GM12878 (cell line): ENCODE measurements at places on chromosomes 7 and 10.

GRCh38 chr10:79168210-79168609, 99.4 kb downstream of the ZMIZ1 start:
- H3K4me1 ChIP-seq = no peaks in the 10 kb centered on the region; the same call in 1 of the 2 replicates
- no peaks in the 10 kb centered on the region for H3K27me3 ChIP-seq
- H3K4me3 ChIP-seq = no peak overlapping the region
- no peak for DNase-seq
- H3K27ac ChIP-seq = no peak overlapping the region

DNA sequence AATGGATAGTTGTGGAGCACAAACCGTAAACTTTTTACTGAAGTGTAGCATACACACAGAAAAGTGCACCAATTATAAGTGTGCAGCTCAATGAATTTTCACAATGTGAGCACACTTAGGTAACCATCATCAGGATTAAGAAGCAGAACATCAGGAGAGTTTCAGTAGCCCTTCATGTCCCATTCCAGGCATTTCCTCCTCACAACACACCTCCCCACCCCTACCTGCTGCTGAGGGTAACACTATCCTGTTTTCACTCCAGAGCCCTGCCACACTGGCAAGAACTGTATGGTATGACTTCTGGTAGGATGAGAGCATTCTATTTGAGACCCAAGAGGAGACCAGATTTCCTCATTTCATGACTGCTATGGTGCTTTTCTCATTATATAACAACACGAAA, 166.5 kb downstream of the PPP1R3A start:
- no peaks in the 10 kb centered on the region for H3K27me3 ChIP-seq
- no peak overlapping the region for H3K27ac ChIP-seq
- no peak for DNase-seq

GRCh38 chr10:127952918-127953317, 46.0 kb downstream of the PTPRE start:
- H3K27ac ChIP-seq = no peak overlapping the region
- H3K4me3 ChIP-seq = no peak overlapping the region
- H3K4me1 ChIP-seq = no peaks in the 10 kb centered on the region
- H3K27me3 ChIP-seq = no peaks in the 10 kb centered on the region
- H3K36me3 ChIP-seq = no peaks in the 10 kb centered on the region
- no peak for DNase-seq

DNA sequence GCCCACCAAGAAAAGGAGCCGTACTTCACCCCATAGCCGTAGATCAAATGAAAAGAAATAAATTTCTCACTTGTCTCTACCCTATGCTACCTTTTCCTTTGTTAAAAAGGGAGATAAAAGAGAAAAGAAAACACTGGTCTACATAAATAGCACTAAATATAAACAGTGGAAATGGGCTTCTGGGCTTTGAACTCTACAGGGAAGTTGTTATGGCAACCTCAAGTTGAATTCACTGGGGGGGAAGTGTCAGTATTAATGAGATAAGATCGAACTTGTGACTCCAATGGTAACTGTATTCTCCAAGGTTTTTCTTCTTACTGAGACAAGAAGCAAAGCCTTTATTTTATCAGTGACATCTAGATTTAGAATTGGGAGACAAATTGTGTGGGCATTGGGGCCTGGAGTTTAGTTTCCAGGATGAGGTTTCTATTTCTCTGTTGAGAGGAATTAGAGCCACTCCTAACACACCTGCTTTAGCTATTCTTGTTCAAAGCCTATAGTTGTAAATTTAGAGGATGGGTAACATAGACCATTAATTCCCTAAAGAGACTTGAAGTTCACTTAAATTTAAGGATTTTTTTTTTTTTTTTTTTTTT, 604.3 kb upstream of the GALNT17 start:
- no peaks in the 10 kb centered on the region for H3K4me1 ChIP-seq
- no peaks in the 10 kb centered on the region for H3K36me3 ChIP-seq
- DNase-seq = no peak
- H3K4me3 ChIP-seq = no peak overlapping the region
- no peaks in the 10 kb centered on the region for H3K27me3 ChIP-seq

DNA sequence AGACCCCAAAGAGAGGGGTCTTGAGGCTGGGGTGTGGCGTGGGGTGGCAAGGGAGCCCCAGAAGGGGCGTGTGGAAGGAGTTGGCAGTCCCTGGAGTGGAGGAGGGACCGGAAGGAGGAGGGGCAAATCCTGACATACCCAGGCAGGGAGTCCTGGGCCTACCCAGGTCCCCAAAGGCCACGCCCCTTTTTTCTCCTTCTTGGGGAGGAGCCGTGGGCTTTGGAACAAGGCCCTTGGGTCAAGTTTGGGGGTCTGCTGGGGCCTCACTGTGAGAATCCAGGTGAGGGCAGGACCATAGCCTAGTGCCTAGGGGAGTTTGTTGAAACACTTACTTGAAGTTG, 1.2 kb upstream of the SMARCD3 start:
- DNase-seq = no peak
- H3K27ac ChIP-seq = no peak overlapping the region
- peaks cover 28% of the 10 kb centered on the region for H3K27me3 ChIP-seq
- H3K4me1 ChIP-seq = peaks cover 5% of the 10 kb centered on the region; the same call in 1 of the 2 replicates

DNA sequence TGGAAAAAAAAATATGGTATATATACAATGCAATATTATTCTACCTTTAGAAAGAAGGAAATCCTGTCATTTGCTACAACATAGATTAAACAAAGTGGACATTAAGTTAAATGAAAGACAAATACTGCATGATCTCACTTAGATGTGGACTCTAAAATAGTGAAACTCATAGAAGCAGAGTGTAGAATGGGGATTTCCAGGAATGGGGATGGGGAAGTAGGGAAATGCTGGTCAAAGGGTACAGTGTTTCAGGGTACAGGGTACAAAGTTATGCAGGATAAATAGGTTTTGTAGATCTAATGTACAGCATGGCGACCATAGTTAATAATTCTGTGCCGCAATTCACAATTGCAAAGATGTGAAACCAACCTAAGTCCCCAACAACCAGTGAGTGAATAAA, 385.5 kb downstream of the SFMBT2 start:
- no peaks in the 10 kb centered on the region for H3K27me3 ChIP-seq
- DNase-seq = no peak
- no peaks in the 10 kb centered on the region for H3K36me3 ChIP-seq
- no peak overlapping the region for H3K27ac ChIP-seq

- H3K4me3 ChIP-seq = no peak overlapping the region
- H3K27ac ChIP-seq = no peak overlapping the region
- no peak for DNase-seq
- no peaks in the 10 kb centered on the region for H3K27me3 ChIP-seq
- no peaks in the 10 kb centered on the region for H3K4me1 ChIP-seq
Observed at GRCh38 chr7:803243-803635, 29.0 kb upstream of the SUN1 start.

DNA sequence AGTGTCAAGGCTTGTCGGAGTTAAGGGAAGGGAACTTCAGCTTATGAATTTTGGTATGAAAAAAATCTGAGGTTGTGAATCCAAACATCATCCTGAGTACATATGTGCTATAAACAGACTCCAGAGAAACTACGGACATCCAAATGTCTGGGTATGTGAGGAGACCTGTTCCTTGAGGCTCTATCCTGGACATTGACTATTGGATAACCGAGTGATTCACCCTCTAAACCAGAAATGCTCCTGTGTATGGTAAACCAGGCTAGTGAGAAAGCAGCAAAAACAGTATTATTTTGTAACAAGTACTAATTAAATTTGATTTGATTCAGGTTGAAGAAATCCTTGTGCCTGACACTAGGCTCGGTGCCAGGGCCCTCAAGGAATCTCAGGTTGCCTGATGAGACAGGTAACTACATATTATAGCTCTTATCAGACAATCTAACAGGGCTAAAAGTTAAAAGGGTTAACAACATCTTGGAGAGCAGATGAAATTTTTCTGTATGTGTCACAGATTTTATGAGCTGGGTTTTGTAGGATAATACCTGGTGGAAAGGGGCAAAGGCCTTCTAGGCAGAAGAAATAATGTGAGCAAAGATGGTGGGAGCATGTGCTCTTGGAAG, 10.4 kb upstream of the STOX1 start:
- no peaks in the 10 kb centered on the region for H3K4me1 ChIP-seq
- H3K4me3 ChIP-seq = no peak overlapping the region
- H3K27me3 ChIP-seq = no peaks in the 10 kb centered on the region; the same call in 1 of the 2 replicates
- no peaks in the 10 kb centered on the region for H3K36me3 ChIP-seq

- no peaks in the 10 kb centered on the region for H3K36me3 ChIP-seq
- H3K4me1 ChIP-seq = peaks cover 6% of the 10 kb centered on the region; the same call in 1 of the 2 replicates
- H3K27ac ChIP-seq = no peak overlapping the region
- no peak overlapping the region for H3K4me3 ChIP-seq
Observed at GRCh38 chr10:22218448-22218847, 633 bp upstream of the EBLN1 start.

- H3K27me3 ChIP-seq = no peaks in the 10 kb centered on the region
- no peak overlapping the region for H3K4me3 ChIP-seq
- no peaks in the 10 kb centered on the region for H3K36me3 ChIP-seq
- H3K4me1 ChIP-seq = no peaks in the 10 kb centered on the region
- H3K27ac ChIP-seq = no peak overlapping the region
- no peak for DNase-seq
Observed at GRCh38 chr10:113179966-113180365, 229.9 kb downstream of the TCF7L2 start.

- no peaks in the 10 kb centered on the region for H3K36me3 ChIP-seq
- no peak overlapping the region for H3K4me3 ChIP-seq
- H3K27me3 ChIP-seq = no peaks in the 10 kb centered on the region
- no peak overlapping the region for H3K27ac ChIP-seq
Observed at GRCh38 chr7:42389697-42390096, 152.7 kb upstream of the GLI3 start.

GRCh38 chr7:40162516-40162915, 27.7 kb downstream of the SUGCT start:
- H3K4me1 ChIP-seq = no peaks in the 10 kb centered on the region
- H3K4me3 ChIP-seq = no peak overlapping the region
- H3K27me3 ChIP-seq = no peaks in the 10 kb centered on the region
- no peak overlapping the region for H3K27ac ChIP-seq
